Left lung (tissue), 14 donors: ENCODE measurements at places on chromosomes 12 and 14. TPM values are rescaled to one million over a fixed set of nuclear protein-coding genes. Genes with fewer than 3 reads are reported as not detected.

Gene RBP5
- total RNA-seq = 2.3 TPM

Gene AEBP2
- 28.2 TPM for total RNA-seq

Gene CPNE6
- not detected for total RNA-seq

Gene CAPZA3
- total RNA-seq = not detected

Gene RPL10L
- total RNA-seq = not detected

Gene CLEC4D
- 15.7 TPM for total RNA-seq

Gene SLC25A21
- total RNA-seq = 1.0 TPM

Gene GPD1
- total RNA-seq = 8.5 TPM

Gene KRT74
- total RNA-seq = not detected

Gene RHOJ
- total RNA-seq = 21.5 TPM

Gene SCN8A
- total RNA-seq = 0.26 TPM

Gene PTCSC3
- total RNA-seq = 2.9 TPM

Gene MYH6
- 1.5 TPM for total RNA-seq

Gene CSRP2
- total RNA-seq = 28.9 TPM

Gene SYCP3
- total RNA-seq = 0.76 TPM

Gene PIK3C2G
- 0.13 TPM for total RNA-seq

Gene SMOC1
- total RNA-seq = 1.1 TPM

Gene MYF5
- total RNA-seq = not detected

Gene GPRC5A
- 478 TPM for total RNA-seq

Gene TAS2R8
- total RNA-seq = not detected

Gene C12orf54
- not detected for total RNA-seq

Gene TEAD4
- total RNA-seq = 34.1 TPM
